ENCODE measurements at places on chromosomes 2 and 18.

DNA sequence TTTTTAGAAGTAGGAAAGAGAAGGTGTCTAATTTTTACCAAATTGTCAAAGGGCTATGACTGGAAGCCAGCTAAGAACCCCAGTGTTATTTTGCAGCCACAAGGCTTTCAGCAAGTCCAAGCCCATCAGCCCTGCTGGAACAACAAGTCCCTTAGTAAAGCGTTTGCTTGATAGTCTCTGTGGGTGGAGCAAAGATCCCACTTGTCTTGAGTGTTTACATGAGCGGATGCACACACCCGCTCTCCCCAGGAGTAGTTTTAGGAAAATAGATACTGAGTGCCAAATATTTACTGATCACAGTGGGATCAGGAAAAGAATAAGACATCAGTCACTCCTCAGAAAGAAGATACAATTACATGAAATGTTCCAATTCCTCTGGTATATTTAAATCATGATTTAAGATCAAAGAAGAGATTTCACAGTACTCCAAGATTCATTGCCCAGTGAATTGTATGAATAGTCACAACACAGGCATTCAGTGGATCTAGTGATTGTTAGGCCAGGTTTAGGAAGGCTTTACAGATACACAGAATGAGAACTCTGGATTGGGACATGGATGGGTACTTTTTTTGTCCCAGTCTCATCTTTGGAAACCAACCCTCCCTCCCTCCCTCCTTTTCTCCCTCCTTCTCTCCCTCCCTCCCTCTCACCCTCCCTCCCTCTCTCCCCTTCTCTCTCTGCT is 514.9 kb downstream of the PTPRM start:
- DNase-seq = no peak

GRCh38 chr2:164242409-164242808 is 378.9 kb downstream of the GRB14 start:
- DNase-seq = no peak

DNA sequence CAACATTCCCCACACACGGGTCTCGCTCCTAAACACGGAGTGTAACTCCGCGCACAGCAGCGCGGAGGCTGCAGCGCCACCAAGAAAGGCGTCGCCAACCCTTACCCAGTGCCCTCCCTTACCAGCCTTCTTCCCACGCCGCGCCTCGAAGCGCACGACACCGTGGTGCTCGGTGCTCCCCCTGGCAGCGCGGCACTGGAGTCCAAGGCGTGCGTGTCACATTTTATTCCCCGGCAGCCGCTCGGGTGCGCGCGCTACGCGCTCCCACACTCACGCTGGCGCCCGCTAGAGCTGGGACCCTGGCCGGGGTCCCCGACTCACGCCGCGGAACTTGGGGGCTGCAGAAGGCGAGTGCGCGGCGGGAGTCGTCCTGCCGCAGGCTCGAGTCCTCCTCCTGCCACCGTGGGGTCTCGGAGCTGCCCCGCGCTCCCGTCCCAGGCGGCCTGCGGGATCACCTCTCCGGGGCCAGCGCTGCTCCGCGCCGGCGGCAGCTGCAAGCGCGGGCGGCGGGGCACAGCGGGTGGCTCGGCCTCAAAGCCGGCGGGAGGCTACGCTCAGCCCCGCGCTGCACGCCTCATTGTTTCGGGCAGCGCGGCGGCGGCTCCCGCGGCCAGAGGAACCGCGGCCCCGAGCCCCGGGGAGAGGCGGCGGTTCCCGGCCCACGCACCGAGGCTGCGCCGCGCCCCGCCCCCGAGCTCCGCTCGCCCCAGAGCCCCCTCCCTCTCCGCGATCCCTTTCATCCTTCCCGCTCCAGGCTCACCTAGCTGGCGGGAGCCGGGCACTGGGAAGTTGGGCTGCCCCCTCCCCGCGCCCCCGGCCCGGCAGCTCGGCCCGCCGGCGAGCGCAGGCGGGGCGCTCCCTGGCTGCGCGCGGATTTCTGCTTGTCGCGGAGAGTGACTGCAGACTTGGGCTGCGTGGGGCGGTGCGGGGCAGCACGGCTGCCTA is at the start of gene ST6GAL2:
ST6GAL2 (minus strand) TSS at position 197 of the 945 bp plus-strand sequence. CDS start 42,190 bp downstream, outside the sequence.
- peak; percentile 33 for DNase-seq

- no peak for DNase-seq
Measured at GRCh38 chr2:83953697-83954096, 505.4 kb downstream of the SUCLG1 start.

DNA sequence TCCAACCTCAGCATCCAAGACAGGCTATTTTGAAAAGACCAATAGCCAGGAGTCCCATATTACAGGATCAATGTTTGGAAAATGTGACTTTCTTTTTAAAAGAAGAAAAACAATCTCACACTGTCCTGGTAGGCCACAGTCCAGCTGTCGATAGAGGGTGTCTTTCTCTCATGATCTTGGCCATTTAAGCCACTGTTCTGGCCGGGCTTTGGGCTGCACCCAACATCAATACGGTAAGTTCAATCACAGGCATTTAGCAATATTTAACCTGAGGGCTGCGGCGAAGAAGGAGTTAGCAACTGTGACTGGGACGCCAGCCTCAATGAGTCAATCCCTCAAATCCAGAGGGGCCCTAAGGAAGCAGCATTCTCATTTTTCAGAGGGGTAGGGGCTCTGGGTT is 69.0 kb downstream of the CELF4 start:
- no peak for DNase-seq

- DNase-seq = no peak
Measured at GRCh38 chr2:30541680-30542079, 94.6 kb downstream of the LCLAT1 start.

GRCh38 chr2:219269362-219270054 is 9.7 kb upstream of the DNAJB2 start:
- no peak for DNase-seq

- no peak for DNase-seq
Measured at GRCh38 chr2:10449838-10450691, 1.9 kb upstream of the ODC1 start.

GRCh38 chr2:165776013-165776412 is 18.0 kb downstream of the GALNT3 start:
- DNase-seq = no peak

DNA sequence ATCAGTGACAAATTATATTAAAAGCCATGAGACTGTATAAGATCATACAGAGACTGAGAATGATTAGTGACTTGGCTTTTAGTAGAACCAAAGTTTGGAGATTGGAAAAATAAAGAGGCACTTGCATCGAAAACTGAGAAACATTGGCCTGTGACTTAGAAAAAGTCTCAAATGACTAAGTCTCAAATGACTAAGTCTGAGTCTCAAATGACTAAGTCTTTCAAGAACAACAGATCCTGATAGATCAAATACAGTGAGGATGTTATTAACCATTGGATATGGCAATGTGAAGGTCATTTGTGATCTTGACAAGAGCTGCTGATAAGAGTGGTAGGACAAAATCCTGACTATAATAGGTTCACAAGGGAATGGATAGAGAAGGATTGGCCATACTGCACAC is 135.5 kb upstream of the FANCL start:
- DNase-seq = peak; percentile 3

DNA sequence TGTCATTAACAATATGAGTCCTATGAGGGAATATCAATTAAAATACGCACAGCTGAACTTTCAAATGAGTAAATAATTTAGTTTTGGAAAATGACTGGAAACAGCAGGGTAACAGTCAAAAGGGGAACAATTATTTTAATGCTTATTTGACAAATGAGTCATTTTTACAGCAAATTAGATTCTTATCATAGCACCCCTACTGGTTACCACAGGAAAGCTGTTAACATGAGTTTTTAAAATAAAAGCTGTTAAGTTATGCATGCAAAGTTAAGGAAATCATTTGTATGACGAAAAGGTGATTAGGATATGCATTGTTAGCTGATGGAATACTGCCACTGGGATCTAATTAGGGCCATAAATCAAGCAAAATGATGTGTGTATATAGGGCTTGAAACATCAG is 435.1 kb upstream of the MEIS1 start:
- DNase-seq = no peak

DNA sequence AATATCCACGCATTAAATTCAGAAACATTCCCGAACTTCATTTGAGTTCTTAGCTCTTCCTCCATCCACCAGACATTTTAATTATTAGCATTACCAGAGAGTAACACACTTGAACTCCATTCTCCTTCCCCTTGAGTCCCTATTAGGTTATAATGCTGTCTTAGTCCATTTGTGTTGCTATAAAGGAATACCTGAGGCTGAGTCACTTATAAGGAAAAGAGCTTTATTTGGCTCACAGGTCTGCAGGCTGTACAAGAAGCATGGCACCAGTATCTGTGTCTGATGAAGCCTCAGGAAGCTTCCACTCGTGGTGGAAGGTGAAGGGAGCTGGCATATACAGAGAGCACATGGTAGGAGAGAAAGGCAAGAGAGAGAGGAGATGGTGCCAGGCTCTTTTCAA is 25.4 kb downstream of the TBC1D8 start:
- DNase-seq = no peak

DNA sequence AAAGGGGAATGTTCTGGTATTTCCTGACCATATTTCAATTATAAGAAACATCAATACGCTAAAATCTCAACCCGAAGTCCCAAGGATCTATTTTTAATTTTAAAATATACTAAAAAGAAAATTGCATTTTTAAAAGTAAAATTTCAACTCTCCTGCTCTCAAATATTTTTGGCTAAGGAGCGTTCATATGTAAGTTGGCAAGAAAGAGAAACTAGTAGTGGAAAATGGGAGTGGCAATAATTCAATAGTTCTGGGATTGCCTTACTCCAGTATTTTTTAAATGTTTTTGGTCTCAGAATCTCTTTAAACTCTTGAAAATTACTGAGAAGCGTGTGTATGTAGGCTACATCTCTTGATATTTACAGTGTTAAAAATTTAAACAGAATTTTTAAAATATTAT is 72.7 kb downstream of the ACVR1 start:
- DNase-seq = no peak

- no peak for DNase-seq
Measured at GRCh38 chr2:235501673-235502031, 7.8 kb downstream of the AGAP1 start.

DNA sequence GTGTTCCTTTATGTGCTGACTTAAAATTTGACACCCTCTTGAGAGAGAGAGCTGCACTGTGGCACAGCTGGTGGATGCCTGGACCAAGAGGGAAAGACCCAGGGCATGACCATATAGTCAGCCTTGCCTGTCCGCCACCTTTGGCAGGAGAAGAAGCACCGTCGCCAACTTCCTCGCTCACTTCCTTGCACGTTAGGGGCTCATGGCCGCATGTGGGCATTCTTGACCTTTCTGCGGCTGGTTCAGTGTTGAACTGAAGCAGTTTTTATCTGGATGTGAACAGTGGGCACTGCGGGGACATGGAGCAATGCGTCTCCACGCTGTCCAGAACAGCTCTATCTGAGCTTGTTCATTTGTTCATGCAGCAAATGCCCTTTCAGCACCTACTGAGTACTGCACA is 66.9 kb downstream of the TRAPPC12 start:
- DNase-seq = no peak

- peak; percentile 41 for DNase-seq
Measured at GRCh38 chr2:239259603-239260298, 141.1 kb downstream of the HDAC4 start.

GRCh38 chr18:55856229-55856628 is 268.2 kb upstream of the TCF4 start:
- peak; percentile 95 for DNase-seq

- DNase-seq = no peak
Measured at GRCh38 chr2:68744366-68744912, 9.8 kb downstream of the ARHGAP25 start.

DNA sequence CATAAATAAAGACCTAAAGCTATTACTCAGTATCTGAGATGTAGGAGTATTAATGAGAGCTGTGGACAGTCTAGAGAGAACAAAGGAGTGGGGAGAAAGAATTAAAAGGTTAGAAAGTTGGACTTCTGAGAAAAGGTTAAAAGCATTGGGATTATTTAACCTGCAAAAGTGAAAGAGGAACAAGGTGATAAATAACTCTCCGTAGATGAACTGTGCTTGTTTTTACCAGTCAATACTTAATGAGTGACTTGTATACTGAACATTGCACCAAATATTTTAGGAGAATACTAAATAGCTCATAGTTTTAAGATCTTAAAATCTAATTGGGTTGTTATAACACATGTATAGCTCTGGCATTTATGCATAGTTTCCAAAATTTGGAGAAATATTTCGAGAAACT is 137.5 kb downstream of the GPD2 start:
- DNase-seq = no peak

GRCh38 chr18:48790869-48791635 is 159.7 kb downstream of the SMAD7 start:
- DNase-seq = no peak

DNA sequence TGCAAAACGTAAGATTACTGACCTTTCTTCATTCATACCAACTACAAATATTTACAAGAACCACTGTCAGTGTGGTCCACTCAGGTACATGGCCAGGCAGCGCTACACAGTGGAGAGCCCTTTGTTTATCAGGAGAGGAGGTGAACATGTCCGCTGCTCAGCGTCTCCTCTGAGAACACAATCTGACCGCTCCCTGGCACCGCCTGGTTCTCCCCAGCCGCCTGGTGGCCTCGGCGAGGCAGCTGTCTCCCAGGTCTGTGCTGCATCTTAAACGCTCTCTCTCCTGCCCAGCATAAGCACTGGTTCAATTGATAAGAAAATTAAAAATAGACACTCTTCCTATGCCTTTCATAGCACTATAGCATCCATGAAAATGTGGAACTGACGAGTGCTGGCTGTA is 146.8 kb upstream of the PXDN start:
- no peak for DNase-seq

- no peak for DNase-seq
Measured at GRCh38 chr18:44857081-44857480, 176.4 kb downstream of the SETBP1 start.

DNA sequence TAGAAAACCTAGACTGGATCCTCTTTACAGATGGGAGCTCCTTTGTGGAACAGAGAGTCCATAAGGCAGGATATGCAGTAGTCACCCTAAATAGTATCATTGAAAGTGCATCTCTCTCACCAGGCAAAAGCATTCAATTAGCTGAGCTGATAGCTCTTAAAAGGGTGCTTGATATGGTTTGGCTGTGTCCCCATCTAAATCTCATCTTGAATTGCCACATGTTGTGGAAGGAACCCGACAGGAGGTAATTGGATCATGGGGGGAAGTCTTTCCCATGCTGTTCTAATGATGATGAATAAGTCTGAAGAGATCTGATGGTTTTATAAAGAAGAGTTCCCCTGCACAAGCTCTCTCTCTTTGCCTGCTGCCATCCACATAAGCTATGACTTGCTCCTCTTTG is 96.2 kb upstream of the RMP24 start:
- no peak for DNase-seq

DNA sequence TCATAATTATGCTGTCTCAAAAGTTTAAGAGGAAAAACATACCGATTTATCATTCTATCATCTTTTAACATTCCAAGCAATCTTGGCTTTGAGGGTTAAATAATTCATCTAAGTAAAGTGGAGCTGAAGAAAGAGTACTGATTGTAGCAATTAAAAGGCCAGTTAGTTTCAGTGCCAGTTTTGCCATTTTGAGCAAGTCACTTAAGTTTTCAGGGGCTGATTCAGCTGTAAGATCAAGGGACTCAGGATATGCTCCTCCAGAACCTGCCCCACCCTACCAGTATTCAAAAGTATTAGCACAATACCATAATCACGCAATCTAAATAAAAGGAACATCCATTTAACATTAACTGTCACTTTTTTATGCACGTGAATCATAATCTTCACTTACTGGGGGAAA is 1.9 kb downstream of the SS18 start:
- DNase-seq = peak; percentile 20

Measured in fibroblast of skin of right biceps (primary cell).